ENCODE measurements at places on chromosomes 11 and 22.
A peak's percentile ranks its signal among the peaks of the same experiment; 100 is the strongest.

DNA sequence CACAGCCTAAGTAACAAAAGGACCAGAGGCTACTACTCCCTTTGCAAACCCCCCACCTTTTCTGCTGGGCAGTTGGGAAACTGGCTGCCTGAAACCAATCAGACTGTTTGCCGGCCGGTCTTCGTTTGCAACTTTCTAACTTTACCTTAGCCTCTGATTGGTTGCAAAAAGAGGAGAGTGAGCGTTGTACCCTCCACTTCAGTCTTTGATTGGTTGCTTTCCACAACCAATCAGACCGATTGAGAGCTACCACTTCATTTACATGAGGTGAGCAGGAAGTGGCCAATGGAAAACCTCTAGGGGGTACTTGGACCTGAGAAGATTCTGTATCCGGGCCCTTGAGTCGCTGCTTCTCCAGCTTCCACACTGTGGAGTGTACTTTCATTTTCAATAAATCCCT is 18.8 kb upstream of the CLNS1A start:
- no peak for DNase-seq

- no peak for DNase-seq
These were observed 5.1 kb upstream of the IGSF9B start for GRCh38 chr11:133961890-133962289.

GRCh38 chr11:122226810-122227379 is 110.9 kb upstream of the BLID start:
- DNase-seq: no peak

DNA sequence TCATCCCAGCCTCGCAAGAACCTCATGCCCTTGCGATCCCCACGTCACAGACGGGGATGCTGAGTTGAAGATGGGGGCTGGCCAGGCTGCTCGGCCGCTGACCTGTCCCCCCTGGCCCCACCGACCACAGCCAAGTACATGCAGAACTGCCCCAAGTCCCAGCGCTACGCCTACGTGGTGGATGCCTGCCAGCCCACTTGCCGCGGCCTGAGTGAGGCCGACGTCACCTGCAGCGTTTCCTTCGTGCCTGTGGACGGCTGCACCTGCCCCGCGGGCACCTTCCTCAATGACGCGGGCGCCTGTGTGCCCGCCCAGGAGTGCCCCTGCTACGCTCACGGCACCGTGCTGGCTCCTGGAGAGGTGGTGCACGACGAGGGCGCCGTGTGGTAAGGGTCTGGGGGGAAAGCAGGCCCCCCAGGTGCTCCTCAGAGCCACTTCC is 10.0 kb downstream of the MUC5B start:
- DNase-seq: no peak

GRCh38 chr11:128240546-128240945 is 346.8 kb downstream of the ETS1 start:
- no peak for DNase-seq

GRCh38 chr11:86812981-86813380 is 12.6 kb downstream of the PRSS23 start:
- no peak for DNase-seq

DNA sequence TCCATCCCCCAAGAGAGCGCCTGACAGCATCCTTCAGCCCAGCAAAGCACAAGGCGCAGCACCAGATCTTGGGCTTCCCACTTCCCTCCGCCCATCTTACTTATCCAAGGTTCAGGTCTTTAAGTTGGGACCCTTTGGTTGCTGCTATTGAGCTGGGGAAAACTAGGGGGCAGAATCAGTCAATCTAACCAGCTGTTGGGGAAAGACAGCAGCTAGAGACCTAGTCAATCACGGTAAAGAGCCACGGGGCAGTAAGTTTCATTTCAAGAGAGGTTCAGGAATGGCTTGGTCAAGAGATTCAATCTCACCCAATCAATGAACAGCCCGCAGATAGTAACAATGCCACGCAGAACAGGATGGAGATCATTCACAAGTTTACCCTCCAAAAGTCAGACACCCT is 1.7 kb downstream of the ABTB2 start:
- DNase-seq: no peak

DNA sequence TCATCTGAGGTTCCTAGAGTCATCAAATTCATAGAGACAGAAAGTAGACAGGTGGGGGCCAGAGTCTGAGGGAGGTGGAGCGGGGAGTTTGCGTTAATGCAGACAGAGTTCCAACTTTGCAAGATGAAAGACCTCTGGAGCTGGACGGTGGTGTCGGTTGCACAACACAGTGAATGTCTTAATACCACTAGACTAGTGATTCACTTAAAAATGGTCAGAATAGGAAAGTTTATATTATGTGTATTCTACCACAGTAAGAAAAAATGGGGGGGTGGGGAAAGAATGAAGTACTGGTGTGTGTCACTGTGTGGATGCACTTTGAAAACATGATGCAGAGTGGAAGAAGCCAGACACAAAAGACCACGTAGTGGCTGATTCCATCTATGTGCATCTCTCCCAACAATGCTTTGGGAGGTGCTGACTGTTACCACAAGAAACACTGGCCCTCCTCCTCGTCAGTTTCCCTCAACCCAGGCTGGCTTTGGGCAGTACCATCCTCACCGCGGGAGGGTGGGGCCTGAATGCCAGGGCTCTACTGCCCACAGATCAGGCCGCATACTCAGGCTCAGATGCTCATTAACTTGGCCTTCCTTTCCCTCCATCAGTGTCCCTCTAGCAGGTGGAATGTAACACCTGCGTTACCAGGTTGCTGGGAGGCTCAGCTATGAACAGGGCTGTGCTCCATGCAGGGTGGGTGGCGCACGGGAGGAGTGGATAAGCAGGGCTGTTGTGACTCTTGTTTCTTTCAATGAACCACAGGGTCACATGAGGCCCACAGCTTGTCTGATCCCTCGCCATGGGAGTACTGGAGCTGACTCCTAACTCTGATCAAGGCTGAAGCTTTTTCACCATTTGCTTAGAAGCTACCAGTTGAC is 297.0 kb downstream of the CTTN start:
- DNase-seq: no peak

DNA sequence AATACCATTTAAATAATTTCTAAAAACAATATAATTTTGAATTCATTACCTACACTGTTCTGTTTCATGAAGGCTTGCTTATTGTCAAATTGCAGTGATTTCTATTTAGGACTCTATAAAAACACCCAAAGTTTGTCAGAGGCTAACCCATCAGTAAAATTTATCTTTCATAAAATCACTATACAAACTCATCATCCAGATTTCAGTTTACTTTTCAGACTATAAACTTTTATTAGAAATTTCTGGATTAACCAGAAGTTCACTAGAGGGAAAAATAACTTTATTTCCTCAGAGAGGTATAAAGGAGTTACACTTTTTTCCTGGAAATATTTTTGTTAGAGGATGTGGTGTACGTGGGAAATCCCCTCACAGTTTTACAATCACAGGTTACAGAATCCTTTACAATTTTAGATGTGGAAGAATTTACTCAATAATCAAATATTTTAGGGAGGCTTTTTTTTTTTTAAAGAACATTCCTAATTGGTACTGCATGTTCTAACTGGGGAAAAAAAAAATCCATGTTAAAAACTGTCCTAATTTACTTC is 176.7 kb downstream of the SWAP70 start:
- no peak for DNase-seq

DNA sequence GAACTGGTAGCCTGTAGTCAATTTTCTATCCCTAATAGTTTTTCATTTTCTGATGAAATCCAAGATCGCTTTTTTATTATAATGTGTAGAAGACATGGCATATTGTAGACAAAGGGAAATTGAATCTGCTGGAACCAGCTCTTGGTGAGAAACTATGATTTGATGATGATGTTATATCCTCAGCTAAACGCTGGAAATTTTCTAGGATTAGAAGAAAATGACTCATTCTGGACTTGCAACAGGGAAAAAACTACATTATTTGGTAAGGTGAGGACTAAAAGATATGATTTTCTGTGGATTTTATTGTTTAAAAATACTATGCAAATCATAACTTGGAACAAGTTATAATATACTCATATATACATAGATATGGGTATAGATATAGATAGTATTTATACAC is 14.1 kb upstream of the PGM2L1 start:
- DNase-seq: no peak

- no peak for DNase-seq
These were observed 43.4 kb upstream of the GLYAT start for GRCh38 chr11:58775066-58775708.

DNA sequence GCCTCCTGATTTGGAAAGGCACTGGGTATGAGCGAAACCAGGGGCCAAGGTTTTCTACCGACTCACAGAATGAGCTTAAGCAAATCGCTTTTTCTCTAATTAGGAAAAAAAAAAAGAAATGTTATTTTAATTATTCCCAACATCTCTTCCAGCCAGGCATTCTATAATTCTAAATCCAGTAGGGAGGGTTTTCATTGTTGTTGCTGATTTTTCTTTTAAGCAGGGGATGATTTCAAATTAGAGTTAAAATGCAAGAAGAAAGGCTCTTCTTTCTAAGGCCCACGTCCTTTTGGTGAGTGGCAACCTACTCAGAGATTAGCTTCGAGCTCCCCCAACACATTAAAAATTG is 8.9 kb downstream of the MYH9 start:
- DNase-seq: no peak

DNA sequence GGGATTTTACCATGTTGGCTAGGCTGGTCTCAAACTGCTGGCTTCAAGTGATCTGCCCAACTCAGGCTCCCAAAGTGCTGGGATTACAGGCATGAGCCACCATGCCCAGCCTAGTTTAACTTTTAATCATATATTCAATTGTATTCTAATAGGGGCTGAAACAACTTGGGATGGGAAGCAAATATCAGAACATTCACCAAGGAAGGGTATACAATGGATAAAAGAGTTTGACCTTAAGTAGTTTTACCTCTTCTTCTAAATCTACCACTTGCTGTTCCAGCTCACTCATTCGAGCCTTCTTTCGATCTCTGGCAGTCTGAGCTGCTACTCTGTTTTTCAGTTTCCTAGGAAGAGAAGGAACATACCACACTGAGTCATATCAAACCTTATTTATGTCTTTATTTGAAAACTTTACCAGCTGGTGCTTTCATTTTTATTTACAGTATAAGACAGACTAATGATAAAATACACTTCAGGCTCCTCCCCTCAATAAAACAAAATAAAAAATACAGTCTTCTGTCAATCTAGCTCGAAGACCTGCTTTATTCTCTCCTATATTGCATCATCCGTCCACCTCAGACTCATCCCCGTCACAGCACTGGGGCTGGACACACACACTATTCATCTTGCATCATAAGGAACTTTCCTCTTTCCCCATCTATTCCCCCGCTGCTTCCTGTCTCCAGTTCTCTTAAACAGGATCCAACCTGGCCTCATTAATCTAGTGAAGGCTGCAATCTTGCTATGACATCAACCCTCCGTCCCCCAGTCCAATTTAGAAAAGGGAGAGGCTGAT is 1.4 kb downstream of the XBP1 start:
- DNase-seq: no peak

DNA sequence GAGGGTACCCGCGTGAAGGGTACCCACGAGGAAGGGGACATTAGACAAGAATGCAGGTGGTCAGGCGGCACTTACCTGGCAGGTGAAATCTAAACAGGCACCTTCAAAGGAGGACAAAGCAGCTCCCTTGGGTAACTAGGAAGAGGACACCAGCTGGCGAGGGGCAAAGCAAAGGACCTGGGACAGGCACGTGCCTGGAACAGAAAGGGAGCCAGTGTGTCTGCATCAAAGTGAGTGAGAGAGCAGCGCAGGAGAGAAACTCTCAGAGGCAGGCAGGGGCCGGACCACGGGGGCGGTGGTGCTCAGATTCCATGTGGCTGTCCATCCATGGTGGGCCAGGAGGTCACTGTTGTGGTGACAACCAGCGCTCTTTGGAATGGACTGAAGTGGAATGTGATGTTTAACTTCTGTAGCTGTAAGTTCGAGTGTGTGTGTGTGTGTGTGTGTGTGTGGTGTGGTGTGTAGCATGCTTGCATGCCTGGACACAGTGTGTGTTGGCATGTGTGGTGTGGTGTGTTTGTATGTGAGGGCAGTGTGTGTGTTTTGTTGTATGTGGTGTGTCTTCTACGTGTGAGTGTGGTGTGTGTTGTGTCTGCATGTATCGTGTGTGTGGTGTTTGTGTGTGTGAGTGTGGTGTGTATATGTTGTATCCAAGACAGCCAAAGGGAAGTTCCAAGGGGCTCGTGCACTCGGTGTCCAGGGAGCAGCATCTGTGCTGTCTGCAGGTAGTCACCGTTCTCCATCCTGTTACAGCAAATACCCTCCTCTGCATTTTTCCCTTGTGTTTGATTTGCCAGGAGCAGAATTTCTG is 86.4 kb downstream of the CDKN1C start:
- DNase-seq: no peak

DNA sequence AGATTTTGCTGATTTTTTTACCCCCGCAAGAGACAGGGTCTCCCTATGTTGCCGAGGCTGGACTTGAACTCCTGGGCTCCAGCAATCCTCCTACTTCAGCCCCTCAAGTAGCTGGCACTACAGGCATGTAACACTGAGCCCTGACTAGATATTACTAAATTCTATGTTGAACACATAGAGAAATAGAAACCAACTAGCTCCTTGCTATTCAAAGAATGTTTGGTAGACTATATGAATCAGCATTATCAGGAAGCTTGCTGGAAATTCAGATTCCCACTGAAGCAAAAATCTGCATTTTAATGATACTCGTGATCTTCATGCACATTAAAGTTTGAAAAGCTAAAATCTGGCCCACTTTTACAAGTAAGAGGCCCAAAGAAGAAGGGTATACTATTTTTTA is 11.9 kb downstream of the TMEM41B start:
- no peak for DNase-seq

GRCh38 chr11:954392-955153 is 28.9 kb downstream of the AP2A2 start:
- no peak for DNase-seq

DNA sequence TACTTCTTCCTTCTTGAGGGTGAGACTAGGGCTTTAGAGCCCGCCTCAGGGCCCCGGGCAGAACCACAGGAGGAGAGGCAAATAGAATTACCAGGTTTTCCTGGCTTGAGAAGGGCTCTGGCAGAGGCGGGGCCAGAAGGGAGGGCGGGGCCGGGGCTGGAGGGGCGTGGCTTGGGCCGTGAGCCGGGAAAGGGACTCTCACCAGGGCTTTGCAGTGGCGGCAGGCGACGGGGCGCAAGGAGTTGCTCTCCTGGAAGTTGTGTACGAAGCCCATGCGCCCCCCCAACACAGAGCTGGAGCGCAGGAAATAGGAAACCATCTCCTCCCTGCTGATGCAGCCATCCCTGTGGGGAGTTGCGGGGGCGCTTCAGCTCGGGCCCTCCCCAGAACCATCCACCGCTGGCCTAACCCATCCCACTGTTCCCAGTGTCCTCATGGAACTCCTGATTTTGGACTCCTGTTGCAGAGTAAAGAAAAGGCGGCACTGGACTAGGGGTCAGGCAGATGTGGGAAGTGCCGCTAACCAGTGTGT is 6.9 kb upstream of the NRXN2 start:
- peak; percentile 45 for DNase-seq

DNA sequence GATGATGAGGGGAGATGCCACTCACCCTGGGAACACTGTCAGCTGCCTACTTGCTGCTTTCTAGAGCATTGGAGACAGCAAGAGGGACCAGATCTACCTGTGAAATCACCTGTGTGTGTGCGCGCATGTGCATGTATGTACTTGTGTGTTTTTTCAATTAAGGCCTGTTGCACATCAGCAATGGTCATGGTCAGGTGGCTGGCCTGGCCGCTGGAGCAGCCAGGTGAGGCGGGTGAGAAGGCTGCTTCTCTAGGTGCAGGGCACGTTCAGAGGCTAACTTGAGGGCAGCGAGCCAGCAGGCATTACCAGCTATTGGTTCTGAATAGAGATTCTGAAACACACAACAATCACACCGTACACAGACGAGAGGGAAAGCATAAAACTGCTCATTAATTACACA is 65.1 kb downstream of the PARVG start:
- no peak for DNase-seq
